Activated naive CD8-positive, alpha-beta T cell treated with anti-CD3 and anti-CD28 coated beads for 36 hours (primary cell): ENCODE measurements at places on chromosomes 2 and 18. TPM values are rescaled to one million over a fixed set of nuclear protein-coding genes. Genes with fewer than 3 reads are reported as not detected.

GRCh38 chr2:200673191-200673590 is 87.4 kb downstream of the AOX1 start:
- DNase-seq = no peak
- no peak overlapping the region for H3K27ac ChIP-seq
- no peaks in the 10 kb centered on the region for H3K36me3 ChIP-seq
- H3K4me1 ChIP-seq = peaks cover 2% of the 10 kb centered on the region
- H3K27me3 ChIP-seq = peaks cover 14% of the 10 kb centered on the region

DNA sequence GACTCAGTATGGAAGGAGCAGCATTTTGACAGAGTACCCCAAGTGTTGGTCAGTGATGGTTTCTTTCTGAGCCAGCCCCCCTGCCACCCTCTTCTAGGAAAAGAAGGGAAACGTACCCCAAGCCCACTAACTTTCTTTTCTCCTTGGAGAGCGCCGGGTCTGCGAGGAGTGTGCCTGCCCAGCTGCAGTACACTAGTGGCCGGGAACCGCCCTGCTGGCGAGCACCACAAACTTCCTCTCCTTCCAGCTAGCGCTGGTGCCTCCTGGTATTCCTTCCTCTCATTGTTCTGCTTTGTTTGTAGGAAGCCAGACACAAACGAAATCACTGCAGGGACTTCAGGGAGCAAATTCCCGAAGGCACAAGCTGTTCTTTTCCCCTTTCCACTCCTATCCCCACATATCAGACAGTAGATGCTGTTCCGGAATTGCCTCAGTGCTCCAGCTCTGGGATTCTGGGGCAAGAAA is 1.8 kb downstream of the CCDC85A start:
- H3K4me3 ChIP-seq = no peak overlapping the region
- H3K4me1 ChIP-seq = no peaks in the 10 kb centered on the region
- peaks cover 74% of the 10 kb centered on the region for H3K27me3 ChIP-seq

Gene ASB18
- not detected for total RNA-seq

DNA sequence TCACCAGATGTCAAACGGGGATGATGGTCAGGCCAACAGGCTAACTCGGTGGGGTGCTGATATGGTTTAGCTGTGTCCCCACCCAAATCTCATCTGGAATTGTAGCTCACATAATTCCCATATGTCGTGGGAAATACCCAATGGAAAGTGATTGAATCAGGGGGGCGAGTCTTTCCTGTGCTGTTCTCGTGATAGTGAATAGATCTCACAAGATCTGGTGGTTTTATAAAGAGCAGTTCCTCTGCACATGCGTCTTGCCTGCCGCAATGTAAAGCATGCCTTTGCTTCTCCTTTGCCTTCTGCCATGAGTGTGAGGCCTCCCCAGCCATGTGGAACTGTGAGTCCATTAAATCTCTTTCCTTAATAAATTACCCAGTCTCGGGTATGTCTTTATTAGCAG is 74.4 kb upstream of the YWHAQ start:
- H3K4me3 ChIP-seq = no peak overlapping the region
- H3K4me1 ChIP-seq = peaks cover 20% of the 10 kb centered on the region
- DNase-seq = no peak
- no peaks in the 10 kb centered on the region for H3K36me3 ChIP-seq
- no peak overlapping the region for H3K27ac ChIP-seq
- no peaks in the 10 kb centered on the region for H3K27me3 ChIP-seq

Gene RTP5
- 0.20 TPM for total RNA-seq

GRCh38 chr18:23887035-23887434 is 127.5 kb upstream of the TTC39C start:
- no peak overlapping the region for H3K4me3 ChIP-seq
- DNase-seq = no peak
- peaks cover 30% of the 10 kb centered on the region for H3K4me1 ChIP-seq
- H3K36me3 ChIP-seq = peaks cover 1% of the 10 kb centered on the region
- no peak overlapping the region for H3K27ac ChIP-seq

DNA sequence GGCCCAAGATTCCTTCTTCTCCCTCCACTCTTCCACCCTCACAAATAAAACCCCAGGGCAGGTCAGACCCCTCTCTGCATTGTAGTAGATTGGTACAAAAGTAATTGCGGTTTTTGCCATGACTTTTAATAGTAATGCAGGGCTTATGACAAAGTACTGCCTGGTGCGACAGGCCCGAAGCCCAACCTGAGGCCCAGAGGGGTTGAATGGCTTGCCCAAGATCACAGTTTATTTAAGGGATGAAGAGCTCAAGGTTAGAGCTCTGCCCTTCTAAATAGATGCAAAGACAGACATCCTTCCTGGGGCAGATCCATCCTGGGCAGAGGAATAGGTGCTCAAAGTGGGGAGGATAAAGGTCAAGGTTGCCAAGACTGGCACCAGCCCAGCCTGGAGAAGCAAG is 899 bp upstream of the PSTPIP2 start:
- peaks cover 37% of the 10 kb centered on the region for H3K4me1 ChIP-seq
- peak overlapping the region; percentile 81 for H3K4me3 ChIP-seq
- peaks cover 9% of the 10 kb centered on the region for H3K36me3 ChIP-seq
- H3K27ac ChIP-seq = peak overlapping the region; percentile 67
- DNase-seq = no peak
- no peaks in the 10 kb centered on the region for H3K27me3 ChIP-seq

DNA sequence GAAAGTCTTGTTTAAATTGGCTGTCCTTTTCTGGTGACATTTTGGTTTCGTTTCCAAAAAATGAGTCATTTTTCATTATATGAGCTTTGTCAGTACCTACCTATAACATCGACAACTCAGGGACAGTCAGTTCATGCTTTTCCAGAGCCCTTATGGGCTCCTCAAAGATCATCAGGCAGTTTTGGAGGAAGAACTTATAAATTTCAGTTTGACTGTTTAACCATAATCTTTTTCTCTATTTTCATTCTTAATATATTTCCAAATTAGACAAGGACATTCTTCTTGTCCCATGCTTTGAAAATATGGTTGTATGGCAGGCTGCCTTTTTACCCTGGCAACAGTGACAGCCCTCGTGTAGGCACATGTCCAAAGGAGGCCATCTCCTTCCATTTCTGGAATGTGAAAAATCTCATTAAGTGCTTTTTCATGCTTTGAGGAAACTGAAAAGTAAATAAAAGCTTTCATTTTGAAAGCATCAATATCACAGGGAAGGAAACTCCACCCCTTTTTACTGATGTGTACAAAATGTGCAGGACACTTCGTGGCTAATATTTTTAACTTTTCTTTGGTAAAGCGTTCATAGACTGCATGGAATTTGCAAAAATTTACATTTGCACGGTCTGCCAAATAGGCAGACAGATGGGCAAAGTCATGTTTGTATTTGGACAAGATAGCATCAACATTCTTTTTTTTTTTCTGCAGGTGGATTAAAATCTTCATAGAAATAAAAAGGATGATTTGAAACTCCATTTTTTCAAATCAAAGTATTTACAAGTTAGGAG is 7.2 kb upstream of the PROC start:
- peak overlapping the region; percentile 63 for H3K4me3 ChIP-seq
- H3K27me3 ChIP-seq = peaks cover 16% of the 10 kb centered on the region
- H3K27ac ChIP-seq = peak overlapping the region; percentile 92
- no peaks in the 10 kb centered on the region for H3K36me3 ChIP-seq

Gene IL18R1
- 20.6 TPM for total RNA-seq
